ENCODE measurements at places on chromosomes 12 and 14. TPM values are rescaled to one million over a fixed set of nuclear protein-coding genes. Genes with fewer than 3 reads are reported as not detected.

GRCh38 chr14:31212893-31213292 lies 5.3 kb upstream of the HECTD1 start:
- H3K4me1 ChIP-seq = peaks cover 24% of the 10 kb centered on the region
- no peak overlapping the region for H3K27ac ChIP-seq
- no peak overlapping the region for H3K4me3 ChIP-seq

AQP2 gene
- total RNA-seq = not detected

RNASE7 gene
- total RNA-seq = not detected

DNA sequence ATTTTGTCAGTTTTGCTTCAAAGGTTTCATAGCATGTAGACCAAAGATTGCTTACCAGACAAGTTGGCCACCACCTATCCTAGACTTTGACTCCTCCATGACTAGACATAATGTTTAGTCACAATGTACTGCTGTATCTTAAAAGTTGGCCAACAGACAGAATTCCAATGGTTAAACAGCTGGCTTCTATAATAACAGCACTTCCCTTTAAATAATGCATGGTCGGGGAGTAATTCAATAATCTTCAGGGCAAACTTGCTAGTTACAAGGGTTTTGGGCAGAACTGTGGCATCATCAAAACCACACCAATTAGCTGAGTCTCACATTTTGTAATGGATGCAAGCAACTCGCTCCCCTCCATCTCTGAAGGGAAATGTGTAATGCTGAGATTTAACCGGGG lies 56.9 kb downstream of the IGF1 start:
- no peak overlapping the region for H3K4me3 ChIP-seq
- H3K27ac ChIP-seq = no peak overlapping the region
- peaks cover 21% of the 10 kb centered on the region for H3K4me1 ChIP-seq
- H3K27me3 ChIP-seq = no peaks in the 10 kb centered on the region

DNA sequence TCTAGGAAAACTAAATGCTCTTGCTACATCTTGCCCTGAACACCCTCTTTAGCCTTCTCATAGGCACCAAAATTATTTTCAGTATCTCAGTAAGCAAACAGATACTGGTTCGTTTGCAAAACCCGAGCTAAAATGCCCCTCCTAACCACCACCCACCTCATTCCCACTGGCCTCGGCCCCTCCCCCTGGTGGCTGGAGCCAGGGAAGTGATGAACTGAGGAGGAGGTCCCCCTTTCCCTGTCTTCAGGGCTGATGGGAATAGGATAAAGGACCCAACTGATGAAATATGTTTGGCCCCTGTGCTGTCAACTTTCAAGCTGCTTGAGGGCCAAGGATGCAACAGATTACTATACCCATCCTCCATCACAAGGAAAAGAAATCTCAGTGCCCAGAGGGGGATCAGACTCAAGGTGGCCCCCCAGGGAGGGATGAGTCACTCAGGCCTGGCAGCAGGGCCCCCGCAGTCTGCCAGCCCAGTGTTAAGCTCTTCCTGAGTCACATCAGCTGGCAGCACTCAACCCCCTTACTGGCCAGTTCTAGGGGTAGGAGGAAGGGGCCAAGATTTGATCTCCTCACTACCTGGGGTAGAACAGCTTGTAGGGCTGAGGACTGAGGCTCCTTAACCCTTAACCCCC lies 1.7 kb downstream of the ANKRD52 start:
- H3K4me3 ChIP-seq = peak overlapping the region; percentile 93
- peaks cover 50% of the 10 kb centered on the region for H3K36me3 ChIP-seq
- H3K4me1 ChIP-seq = peaks cover 28% of the 10 kb centered on the region

DNA sequence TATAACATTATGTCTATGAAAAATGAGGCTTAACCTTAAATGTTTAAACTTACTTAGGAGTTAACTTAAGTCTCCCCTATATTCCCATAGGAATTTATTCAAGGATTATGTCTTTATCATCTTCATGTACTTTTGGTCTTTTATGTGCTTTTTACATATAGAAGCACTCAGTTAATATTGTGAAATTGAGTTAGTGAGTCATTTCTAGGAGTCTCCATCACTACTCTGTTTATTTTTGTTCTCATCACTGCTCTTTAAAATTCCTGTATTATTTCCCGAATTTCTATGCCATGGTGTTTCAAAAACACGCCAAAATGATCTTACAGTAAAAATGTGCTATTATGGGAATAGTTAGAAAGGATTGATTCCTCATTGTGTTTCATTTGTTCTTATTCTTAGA lies 31.6 kb downstream of the TBC1D15 start:
- H3K4me3 ChIP-seq = no peak overlapping the region
- no peak overlapping the region for H3K27ac ChIP-seq
- no peak for DNase-seq
- H3K36me3 ChIP-seq = peaks cover 29% of the 10 kb centered on the region

FLRT2 gene
- 5.0 TPM for total RNA-seq

MFAP5 gene
- total RNA-seq = 252 TPM

GRCh38 chr12:25377469-25378177 lies 126.9 kb upstream of the KRAS start:
- H3K4me3 ChIP-seq = no peak overlapping the region
- no peaks in the 10 kb centered on the region for H3K27me3 ChIP-seq
- no peak for DNase-seq
- H3K4me1 ChIP-seq = no peaks in the 10 kb centered on the region

GRCh38 chr12:64383675-64384074 lies 6.9 kb downstream of the C12orf56 start:
- no peak for DNase-seq
- no peaks in the 10 kb centered on the region for H3K4me1 ChIP-seq
- H3K36me3 ChIP-seq = no peaks in the 10 kb centered on the region
- H3K27me3 ChIP-seq = no peaks in the 10 kb centered on the region
- no peak overlapping the region for H3K27ac ChIP-seq

REC8 gene
- 4.6 TPM for total RNA-seq

DNA sequence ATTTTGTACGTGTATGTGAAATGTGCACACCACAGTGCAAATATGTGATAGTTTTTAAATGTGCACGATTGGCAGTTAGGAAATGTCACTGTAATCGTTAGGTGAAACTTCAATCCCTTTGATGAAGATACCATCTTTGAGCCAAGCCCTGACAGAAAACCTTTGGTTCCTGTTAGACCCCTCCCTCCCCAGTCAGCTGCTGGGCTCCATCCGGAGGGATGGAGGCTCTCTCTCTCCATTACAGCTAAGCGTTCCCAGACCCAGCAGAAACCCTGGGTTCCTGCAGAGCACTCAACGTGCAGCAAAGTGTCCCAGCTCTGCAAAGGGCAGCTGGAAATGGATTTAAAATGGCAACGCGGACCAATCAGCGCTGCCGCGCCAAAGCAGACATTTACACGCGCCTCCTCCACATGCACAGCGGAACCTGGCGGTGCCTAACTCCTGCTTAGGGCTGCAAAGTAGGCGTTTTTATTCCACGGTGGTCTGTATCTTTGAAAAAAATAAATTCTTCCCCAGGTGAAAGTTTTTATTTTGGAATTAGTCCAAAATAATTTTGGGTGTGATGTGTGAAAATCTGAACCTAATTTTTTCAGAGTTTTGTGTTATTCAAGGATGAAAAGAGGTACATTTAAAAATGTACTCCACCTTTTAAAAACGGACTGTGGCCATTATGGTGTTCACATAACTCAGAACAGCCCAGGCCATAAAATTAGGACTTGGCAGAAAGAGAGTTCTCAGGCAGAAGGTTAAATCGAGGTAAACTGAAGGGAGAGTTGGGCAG lies 1.4 kb upstream of the HMGA2 start:
- peaks cover 36% of the 10 kb centered on the region for H3K4me1 ChIP-seq
- no peak overlapping the region for H3K27ac ChIP-seq
- peaks cover 99% of the 10 kb centered on the region for H3K27me3 ChIP-seq
- H3K4me3 ChIP-seq = peak overlapping the region; percentile 62
- H3K36me3 ChIP-seq = no peaks in the 10 kb centered on the region
